Stimulated activated CD8-positive, alpha-beta memory T cell treated with anti-CD3 and anti-CD28 coated beads, Interleukin-7, amount 100 ng/mL, for 24 hours (primary cell): ENCODE measurements at places on chromosomes 11 and 22.

DNA sequence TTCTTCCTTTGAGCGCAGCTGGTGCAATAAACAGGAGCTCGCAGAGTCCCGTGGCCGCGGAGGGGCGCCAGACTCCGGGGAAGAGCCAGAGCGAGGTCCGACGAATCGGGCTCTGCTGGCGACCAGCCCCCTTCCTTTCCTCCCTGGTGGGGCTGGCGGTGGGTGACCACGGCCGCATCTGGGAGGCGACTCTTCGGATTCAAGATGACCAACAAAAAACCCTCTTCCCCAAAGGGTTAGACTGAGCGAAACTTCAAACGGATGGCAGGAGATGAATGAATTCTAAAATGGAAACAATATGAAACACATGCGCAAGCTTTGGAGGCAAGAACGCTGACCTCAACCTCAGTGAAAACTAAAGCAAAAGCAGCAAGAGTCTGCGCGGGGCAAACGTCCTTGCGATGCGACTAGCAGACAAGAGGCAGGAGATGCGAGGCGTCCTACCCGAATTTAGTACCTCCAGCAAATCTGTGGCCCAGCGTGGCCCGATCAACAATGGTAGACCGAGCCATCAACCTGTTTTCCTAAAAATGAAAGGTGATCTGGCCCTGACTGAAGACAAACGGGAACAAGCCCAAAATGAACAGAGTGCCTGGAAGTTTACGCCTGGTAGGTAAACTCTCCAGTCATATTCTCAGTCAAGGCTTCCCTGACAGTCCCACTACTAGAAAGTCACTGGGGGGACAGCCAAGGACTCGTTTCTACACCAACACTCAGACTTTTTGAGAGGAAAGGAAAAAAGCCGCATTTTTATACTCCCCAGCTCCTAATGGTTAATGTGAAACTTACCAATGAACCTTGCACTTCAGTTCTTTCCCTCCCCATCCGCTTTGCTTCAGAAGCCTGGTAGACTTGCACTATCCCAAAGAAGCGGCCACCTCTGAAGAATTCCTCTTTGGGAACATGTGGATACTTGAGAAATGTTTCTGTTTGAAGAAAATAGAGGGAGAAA, 11.6 kb downstream of the MMP3 start:
- DNase-seq = no peak

DNA sequence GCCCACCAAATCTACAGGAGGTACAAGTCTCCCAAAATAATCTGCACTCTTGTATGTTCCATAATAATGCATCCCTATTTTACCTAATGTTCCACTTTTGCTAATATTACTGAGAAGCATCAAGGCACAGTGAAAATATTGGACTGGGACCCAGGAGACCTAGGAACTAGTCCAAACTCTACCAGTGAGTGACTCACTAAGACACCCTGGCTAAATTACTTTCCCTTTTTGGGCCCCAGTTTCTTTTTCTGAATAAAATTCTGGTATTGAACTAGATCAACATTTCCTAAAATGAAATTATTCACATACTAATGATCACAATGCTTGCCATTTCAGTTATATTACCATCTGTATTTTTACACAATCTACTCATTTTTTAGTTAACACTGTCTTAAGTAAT, 19.6 kb downstream of the THAP12 start:
- no peak for DNase-seq

- DNase-seq = no peak
Measured at GRCh38 chr11:76663486-76663810, 7.1 kb downstream of the LRRC32 start.

DNA sequence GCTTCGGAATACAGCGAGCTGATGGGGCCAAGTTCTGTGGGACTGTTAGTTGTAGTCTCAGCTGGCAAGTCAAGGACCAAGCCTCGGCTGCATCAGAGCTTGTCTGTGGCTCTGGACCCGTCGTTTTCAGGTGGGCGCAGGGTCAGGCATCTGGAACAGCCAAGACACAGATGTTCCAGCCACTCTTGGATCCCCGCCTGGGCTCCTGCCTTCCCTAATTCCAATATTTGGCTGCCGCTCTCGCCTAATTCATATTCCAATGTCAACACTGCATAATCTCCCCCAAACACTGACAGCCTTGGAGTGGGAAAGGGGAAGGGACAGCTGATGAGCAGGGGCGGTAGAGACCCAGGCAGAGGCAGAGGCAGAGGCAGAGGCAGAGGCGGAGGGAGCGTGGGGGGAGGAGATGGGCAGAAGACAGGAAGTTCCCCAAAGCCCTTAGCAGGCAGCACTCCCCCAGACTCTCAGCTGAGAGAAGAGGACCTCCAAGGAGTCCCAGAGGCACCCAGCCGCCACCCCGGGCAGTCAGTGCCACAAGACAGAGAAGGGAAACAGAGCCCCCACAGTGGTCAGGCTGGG, 49.6 kb upstream of the SLC35C1 start:
- DNase-seq = no peak

DNA sequence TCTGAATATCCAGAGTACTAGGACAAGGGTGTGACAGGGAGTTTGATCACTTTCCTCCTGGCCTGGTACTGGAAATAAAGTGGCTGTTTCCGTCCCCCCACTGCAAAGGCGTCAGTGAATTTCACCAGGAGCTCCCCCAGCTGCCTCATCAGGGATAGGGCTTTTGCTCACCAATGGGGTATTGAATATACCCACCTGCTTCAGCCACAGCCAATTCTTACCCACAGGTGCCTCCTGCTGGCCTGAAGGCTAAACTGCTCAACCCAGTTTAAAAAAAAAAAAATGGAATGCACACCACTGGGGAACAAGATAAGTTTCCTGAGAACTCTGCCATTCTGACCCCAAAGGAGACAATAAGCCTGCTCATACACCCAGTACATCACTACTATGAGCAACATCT, 65.3 kb upstream of the MS4A8 start:
- DNase-seq = no peak

DNA sequence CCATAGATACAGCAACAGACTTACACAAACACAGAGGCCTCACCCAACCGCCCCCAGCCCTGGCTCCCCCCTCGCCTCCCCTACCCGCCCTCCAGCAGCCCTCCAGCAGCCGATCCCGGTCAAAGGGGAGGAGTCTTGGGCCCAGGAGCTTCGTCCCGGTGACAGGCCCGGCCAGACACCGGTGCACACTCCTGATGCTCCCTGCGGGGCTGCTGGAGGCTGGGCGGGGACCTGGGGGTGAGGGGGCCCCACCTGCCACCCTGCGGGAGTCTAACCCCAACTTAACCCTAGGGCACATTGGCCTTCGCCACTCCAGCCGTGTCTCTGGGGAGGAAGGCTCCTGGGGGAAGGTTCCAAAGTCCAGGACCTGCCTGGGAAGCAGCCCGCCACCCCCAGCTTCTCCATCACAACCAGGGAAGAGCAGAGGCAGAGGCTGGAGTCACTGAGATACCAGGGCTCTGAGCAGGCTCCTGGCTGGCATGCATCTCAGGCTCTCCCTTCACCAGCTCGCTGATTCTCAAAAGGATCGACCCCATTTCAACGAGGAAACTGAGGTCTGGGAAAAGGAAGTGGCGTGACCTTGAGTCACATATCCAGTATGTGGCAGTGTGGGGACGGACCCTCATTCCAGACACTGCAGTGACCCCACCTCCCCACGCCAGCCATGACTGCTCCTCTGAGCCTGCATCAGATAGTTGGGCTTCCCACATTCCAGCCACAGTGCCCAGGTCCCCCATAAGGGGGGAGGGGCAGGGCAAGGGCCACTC, 14.4 kb downstream of the BCL9L start:
- no peak for DNase-seq
